ENCODE measurements at places on chromosomes 1 and 21.

- no peak for DNase-seq
Measured at GRCh38 chr1:72241397-72241796, 40.9 kb downstream of the NEGR1 start.

- DNase-seq = no peak
Measured at GRCh38 chr1:151760597-151761385, 2.5 kb downstream of the MRPL9 start.

GRCh38 chr1:216824511-216824910, 101.3 kb upstream of the ESRRG start:
- no peak for DNase-seq

GRCh38 chr1:203486618-203487370, 7.2 kb upstream of the OPTC start:
- DNase-seq = no peak

- DNase-seq = no peak
Measured at GRCh38 chr1:14930247-14930965, 223.1 kb upstream of the TMEM51 start.

- no peak for DNase-seq
Measured at GRCh38 chr1:196063294-196063693, 544.9 kb downstream of the KCNT2 start.

GRCh38 chr1:33137800-33138199, 44.0 kb downstream of the TRIM62 start:
- no peak for DNase-seq

DNA sequence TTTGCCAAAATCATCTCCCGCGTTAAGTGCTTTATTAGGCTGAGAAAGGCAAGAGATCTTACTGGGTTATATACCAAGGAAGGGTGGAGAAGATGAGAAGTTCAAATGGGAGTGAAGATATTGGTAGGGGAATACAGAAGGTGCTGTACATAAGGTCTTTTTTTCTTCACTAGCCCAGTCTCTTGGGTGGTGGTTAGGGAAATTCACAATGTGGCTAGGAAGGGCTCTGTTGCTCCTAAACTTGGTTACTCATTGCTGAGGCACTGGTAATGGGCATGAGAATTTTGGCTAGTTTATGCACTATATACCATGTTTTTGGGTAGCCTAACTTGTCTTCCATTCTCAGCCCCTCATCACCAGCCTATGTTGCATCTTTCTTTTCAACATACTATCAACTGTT, 50.6 kb downstream of the LHX4 start:
- no peak for DNase-seq

- no peak for DNase-seq
Measured at GRCh38 chr1:232084584-232085223, 458.1 kb downstream of the DISC1 start.

GRCh38 chr1:238581332-238581731, 690.6 kb upstream of the ZP4 start:
- DNase-seq = no peak

DNA sequence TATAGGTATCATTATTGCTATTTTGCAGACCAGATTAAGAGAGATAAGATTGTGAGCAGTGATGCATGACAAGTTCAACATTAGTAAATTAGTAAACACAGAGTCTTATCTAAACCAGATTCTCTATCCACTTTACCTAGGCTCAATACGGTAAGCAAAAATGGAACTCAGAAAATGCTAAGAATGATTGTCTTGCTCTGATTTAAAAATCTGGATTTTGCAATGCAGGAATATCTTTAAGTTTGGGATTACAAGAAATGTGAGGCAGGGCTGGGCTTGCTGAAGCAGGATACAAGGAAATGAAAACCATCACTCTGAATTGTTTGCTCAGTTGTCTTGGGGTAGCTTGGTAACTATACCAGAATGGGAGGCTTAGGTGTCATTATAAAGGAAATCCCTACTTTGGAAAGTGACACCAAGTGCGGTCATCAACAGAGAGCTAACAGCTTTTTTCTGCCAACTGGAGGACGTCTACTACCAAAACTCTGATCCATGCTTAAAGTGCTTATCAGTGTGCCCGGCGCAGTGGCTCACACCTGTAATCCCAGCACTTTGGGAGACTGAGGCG, 332.7 kb upstream of the RUNX1 start:
- no peak for DNase-seq

DNA sequence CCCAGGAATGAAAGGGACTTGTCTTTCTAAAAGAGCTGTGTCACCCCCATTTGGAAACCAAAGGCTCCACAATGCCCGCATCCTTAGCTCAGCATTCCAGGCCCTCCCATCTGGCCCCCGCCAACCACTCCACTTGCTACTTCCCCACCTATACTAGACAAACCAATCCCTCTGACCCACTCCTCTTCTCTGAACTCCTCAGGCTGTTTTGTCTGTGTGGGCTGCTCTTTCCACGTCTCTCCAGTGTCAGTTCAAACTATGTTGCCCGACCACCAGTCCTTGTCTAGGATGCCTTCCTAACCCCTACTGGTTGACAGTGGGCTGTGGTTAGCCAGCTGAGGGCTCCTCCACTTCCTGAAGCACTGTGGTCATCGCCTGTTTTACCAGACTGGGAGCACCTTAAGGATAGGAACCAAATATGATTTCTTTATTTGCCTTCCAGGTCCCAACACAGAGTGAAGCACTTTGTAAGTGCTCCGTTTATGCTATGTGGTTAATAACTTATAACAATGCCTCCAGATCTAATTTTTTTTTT, 8.1 kb upstream of the COA7 start:
- no peak for DNase-seq

Data from stimulated activated CD4-positive, alpha-beta T cell treated with anti-CD3 and anti-CD28 coated beads, TNF-alpha, amount 100 ng/mL, for 1 hour (primary cell).